ENCODE measurements at places on chromosomes 13 and 19. TPM values are rescaled to one million over a fixed set of nuclear protein-coding genes. Genes with fewer than 3 reads are reported as not detected.

- no peak for DNase-seq
- H3K4me1 ChIP-seq: no peaks in the 10 kb centered on the region
- H3K27me3 ChIP-seq: no peaks in the 10 kb centered on the region
These were observed 31.8 kb upstream of the USE1 start for GRCh38 chr19:17183271-17183761.

DNA sequence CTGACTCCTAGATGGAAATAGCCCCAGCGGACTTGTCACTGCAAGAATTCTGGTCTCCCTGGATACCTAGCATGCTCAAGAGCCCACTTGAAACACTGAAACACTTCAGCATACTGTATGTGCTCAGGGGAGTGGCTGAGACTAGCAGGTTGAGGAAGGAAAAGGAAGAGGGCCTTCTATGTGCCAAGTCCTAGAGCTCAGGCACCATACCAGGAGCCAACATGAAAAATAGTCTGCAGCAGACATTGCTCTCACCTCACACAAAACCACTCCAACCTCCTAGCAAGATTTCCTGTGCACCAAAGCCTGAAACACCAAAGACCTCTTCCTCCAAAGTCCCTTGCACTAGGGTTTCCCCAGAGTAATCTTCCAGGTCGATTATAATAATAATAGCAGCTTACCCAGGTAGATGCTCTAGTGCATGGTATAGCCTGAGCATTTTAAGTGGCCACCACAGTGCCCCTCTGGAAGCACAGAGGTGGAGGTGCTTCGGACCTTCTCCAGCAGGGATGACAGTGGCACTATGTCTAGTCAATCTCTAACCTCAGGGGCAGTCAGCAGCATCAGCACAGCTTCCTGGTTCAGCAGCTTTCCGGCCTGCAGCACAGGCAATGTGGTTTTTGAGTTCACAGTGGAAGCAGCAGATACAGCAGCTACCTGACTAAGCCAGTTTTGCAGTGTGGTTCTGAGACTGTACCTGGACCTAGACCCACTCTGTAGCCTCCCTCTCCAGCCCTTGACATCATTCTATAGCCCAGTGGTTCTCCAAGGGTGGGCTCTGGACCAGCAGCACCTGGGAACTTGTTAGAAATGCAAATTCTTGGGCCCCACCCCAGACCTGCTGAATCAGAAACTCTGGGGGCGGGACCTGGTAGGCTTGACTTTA lies 45.6 kb upstream of the UBE2L5 start:
- H3K36me3 ChIP-seq: no peaks in the 10 kb centered on the region
- H3K27me3 ChIP-seq: no peaks in the 10 kb centered on the region
- H3K4me1 ChIP-seq: peaks cover 32% of the 10 kb centered on the region
- H3K4me3 ChIP-seq: no peak overlapping the region

Gene VSTM2B
- total RNA-seq: 0.98 TPM

Gene CADM4
- 4.7 TPM for total RNA-seq

DNA sequence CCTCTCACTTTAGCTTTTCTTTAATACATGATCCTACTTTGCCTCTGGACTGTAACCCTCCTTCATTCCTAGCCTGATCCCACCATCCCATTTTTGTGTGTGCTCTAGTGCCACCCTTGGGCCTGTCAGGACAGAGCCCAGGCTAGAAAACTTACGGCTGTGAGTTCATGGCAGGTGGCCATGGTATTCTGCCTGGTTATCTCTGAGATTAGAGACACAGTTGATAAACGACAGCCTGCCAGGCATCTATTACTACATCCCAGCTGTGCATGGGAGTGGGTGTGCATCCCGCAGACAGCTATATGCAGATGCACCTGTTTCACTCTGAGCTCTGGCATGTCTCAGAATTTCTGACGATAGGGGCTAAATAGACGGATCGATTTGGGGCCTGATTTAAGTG lies 110.9 kb downstream of the HS6ST3 start:
- no peak for DNase-seq
- no peaks in the 10 kb centered on the region for H3K4me1 ChIP-seq
- no peaks in the 10 kb centered on the region for H3K27me3 ChIP-seq
- no peak overlapping the region for H3K4me3 ChIP-seq
- no peaks in the 10 kb centered on the region for H3K36me3 ChIP-seq

DNA sequence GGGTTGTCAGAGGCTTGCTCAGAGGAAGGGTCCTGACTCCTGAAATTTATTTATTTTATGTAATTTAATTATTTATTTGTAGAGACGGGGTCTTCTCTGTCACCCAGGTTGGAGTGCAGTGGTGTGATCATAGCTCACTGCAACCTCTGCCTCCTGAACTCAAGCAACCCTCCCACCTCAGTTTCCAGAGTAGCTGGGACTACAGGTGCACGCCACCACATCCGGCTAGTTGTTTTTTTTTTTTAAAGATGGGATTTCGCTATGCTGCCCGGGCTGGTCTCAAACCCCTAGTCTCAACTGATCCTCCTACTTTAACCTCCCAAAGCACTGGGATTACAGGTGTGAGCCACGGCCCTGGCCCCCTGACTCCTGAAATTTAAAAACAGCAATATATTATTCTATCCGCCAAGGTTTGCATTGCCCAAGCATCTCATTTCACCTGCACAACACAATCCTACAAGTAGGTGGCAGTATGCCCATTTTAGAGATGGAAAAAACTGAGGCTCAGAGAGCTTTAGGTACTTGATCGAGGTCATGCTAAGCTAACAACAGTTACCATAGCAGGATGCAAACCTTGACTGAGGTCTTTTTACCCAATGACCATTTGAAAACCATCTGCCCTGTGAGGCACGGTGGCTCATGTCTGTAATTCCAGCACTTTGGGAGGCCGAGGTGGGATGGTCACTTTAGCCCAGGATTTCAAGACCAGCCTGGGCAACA lies 18.1 kb downstream of the ARHGEF18 start:
- no peaks in the 10 kb centered on the region for H3K36me3 ChIP-seq
- H3K4me1 ChIP-seq: no peaks in the 10 kb centered on the region
- no peak overlapping the region for H3K4me3 ChIP-seq
- DNase-seq: no peak

DNA sequence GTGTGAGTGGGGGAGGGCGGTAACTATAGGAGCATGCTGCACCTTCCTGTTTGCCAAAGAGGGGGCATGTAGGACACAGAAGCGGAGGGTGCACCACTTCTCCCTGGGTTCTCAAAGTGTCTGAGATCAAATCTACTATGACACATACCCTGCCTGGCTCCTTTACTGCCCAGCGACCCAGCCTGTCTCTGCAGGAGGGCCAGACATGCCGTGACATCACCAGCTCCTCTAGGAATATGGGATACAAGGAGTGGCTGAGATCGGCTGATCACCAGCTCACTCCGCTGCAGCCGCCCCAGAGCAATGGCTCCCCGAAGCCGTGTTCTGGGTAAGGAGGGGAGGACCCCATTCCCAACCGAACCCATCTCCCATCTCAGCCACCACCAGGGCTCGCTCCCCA lies 16.4 kb upstream of the IGFL1 start:
- no peaks in the 10 kb centered on the region for H3K27me3 ChIP-seq
- H3K4me3 ChIP-seq: no peak overlapping the region
- no peak overlapping the region for H3K27ac ChIP-seq
- no peaks in the 10 kb centered on the region for H3K36me3 ChIP-seq
- no peak for DNase-seq
- peaks cover 14% of the 10 kb centered on the region for H3K4me1 ChIP-seq
